ENCODE measurements at places on chromosomes 4 and X.

- DNase-seq: no peak
Observed at GRCh38 chr4:33218238-33218637, 2498.1 kb downstream of the PCDH7 start.

DNA sequence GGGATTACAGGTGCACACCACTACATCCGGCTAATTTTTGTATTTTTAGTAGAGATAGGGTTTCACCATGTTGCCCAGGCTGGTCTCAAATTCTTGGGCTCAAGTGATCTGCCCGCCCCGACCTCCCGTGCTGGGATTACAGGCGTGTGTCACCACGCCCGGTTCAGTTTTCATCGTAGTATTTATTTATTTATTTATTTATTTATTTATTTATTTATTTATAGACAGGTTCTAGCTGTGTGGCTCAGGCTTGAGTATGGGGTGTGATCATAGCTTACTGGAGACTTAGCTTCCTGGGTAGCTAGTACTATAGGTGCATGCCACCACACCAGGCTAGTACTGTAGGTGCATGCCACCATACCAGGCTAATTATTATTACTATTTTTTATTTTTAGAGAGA, 64.1 kb upstream of the STOX2 start:
- no peak for DNase-seq

DNA sequence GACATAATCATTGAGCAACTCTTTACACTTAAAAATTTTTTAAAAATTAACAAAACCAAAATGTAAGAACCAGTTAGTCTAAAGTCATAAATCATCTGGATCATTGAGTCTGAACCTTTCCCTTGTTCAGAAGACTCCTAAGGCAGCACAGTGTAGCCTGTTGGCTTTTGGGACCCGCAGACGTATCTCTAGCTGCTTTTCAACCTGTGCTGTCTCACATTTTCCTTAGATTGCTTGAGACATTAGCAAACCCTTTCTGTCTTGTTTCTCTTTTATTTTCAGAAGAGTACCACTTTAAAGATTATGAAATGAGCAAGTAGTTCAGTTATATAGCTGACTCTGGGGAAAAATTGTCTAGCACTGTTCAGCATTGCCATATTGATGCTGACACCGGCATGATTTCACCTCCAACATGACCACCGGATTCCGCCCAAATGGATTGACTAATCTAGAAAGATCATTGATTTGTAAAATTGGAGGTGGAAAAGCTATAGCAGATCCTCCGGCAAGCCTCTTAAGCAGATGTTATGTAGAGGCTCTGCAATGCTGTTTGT, 8.9 kb downstream of the TCEANC start:
- DNase-seq: no peak

DNA sequence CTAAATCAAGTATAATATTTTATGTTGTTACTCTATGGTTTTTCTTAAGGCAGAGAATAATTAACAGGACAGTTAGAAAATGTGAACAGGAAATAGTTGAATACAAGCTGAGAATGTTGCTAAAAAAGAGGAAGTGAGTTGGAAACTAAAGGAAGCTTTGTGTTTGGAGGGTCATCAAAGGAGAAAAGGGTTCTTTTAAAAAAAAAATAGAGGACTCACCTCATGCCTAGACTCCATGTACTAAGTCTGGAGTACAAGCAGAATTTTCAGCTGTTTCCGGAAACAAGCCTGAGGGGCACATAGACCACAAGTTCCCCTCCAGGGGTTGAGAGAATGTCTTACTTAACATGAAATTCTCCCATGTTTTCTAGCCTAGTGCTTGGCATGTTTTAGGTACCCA, 20.1 kb upstream of the MAP7D3 start:
- no peak for DNase-seq

DNA sequence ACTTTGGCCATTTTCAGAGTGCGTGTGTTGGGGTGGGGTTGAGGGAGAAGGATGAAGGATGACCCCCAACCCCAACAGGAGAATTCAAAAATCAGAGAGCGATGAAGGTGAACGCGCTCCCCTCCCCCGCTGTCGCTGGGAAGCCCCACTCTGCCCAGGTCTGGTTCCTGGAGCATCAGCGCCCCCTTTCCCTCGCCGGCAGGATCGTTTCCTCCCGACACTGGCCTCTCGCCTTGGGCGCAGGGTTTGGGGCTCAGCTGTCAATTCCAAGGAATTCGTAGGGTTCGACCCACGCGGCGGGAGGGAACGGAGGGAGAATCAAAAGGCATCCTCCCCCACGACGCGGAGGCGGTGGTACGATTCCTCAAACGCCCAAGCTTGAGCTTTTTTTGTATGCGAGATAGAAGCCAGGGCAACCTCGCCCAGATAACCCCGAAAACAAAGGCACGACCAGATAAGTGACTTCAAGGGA, 1.0 kb upstream of the PDGFRA start:
- peak; percentile 41 for DNase-seq

GRCh38 chr4:190014771-190015537, 12.1 kb downstream of the FRG2 start:
- DNase-seq: no peak

DNA sequence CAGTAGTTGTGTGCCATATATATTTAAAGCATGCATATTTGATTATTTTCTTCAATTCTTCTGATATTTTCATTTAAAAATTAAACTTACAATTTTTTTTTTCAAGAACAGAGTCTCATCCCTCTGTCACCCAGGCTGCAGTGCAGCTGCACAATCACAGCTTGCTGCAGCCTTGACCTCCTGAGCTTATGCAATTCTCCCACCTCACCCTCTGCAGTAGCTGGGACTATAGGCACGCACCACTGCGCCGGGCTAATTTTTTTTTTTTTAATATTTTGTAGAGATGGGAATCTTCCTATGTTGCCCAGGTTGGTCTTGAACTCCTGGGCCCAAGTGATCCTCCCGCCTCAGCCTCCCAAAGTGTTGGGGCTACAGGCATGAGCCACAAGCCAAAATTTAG, 5.8 kb upstream of the DCLK2 start:
- no peak for DNase-seq

DNA sequence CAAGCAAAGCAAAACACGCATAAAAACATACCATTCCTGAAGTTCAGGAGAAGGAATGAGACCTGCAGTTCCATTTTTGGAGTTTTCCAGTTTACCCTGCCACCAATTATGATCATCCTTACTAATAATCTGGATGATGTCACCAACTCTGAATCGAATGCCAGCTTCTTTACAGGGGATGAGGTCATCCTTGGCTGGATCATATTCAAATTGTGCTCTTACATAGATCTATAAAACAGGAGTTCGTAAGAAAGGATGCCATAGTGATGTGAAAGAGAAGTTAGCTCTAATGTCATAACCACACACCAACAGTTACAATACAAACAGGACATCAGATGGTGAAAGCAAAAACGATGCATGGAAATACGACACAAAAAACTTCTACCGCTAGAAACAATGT, 106.5 kb downstream of the NYX start:
- DNase-seq: no peak

- no peak for DNase-seq
Observed at GRCh38 chr4:155684892-155685541, 18.4 kb downstream of the GUCY1A1 start.

- no peak for DNase-seq
Observed at GRCh38 chrX:135327299-135327698, 18.0 kb downstream of the ETDC start.

- no peak for DNase-seq
Observed at GRCh38 chr4:95198961-95199360, 349.8 kb downstream of the UNC5C start.

DNA sequence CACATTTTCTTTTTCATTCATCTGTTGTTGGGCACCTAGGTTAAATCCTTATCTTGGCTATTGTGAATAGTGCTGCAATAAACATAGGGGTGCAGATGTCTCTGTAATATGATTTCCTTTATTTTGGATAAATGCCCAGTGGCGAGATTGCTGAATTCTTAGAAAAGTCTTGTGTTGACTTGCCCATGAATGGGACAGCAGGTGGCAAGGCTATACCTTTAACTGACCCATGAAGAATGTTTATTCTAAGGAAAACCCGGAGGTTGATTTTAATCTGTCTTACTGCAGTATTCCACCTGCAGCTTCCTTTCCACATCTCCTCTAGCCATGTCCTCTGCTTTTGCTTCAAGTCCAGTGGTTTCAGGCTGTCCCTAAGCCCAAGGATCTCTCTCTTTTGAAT, 220.6 kb downstream of the SNCA start:
- DNase-seq: no peak
